ENCODE measurements at places on chromosomes 6 and 20. TPM values are rescaled to one million over a fixed set of nuclear protein-coding genes. Genes with fewer than 3 reads are reported as not detected.

The RIN2 gene
- 94.6 TPM for total RNA-seq

The DNMT3B gene
- 1.4 TPM for total RNA-seq

The THBS2 gene
- 0.51 TPM for total RNA-seq

The OOEP gene
- 0.13 TPM for total RNA-seq

The RBL1 gene
- 7.1 TPM for total RNA-seq

Measured in dermis microvascular lymphatic vessel endothelial cell (primary cell).